Spleen (tissue), 13 donors: ENCODE measurements at places on chromosomes 7 and 10. TPM values are rescaled to one million over a fixed set of nuclear protein-coding genes. Genes with fewer than 3 reads are reported as not detected.

Gene RSPH10B2
- not detected for total RNA-seq

Gene CLEC2L
- total RNA-seq = not detected

Gene CPXM2
- total RNA-seq = 28.7 TPM

Gene OR6V1
- total RNA-seq = not detected

Gene CALML5
- total RNA-seq = not detected

Gene NPTX2
- total RNA-seq = 29.8 TPM

Gene PRRT4
- 1.3 TPM for total RNA-seq

Gene SPDYE3
- total RNA-seq = not detected

Gene RGR
- not detected for total RNA-seq

Gene HABP2
- total RNA-seq = not detected

Gene FKBP6
- not detected for total RNA-seq

Gene MGAM2
- total RNA-seq = 11.6 TPM

Gene FGL2
- 128 TPM for total RNA-seq

Gene UCN3
- total RNA-seq = not detected

Gene STAMBPL1
- total RNA-seq = 49.4 TPM

Gene LDB3
- 0.30 TPM for total RNA-seq

Gene SORCS1
- 1.4 TPM for total RNA-seq

Gene NKX6-2
- total RNA-seq = not detected

Gene ADCY1
- total RNA-seq = 0.87 TPM

Gene TLX1
- 61.2 TPM for total RNA-seq

Gene FAM237B
- total RNA-seq = not detected

Gene GJD4
- total RNA-seq = not detected

Gene SHLD2
- total RNA-seq = 28.9 TPM
